GM10248 (cell line): ENCODE measurements at places on chromosomes 1 and 21.

DNA sequence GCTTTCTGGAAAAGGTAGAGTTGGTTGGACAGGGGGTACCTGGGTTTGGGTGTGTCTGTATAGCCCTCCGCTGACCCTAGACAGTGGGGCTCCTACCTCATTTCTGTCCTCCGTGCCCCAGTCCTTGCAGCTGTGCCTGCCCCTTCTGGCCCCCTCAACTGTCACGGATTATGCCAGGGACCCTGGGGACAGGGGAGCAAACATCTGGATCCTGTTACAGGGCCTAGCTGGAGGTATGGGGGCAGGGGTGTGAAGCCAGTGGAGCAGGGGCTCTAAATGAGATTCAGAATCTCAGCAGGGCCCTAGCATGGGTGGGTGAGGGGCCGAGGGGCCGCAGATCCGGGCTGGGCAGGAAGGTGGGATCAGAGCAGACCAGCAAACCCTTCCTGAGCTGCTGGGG lies 81.0 kb downstream of the TAS1R2 start:
- no peak for DNase-seq

DNA sequence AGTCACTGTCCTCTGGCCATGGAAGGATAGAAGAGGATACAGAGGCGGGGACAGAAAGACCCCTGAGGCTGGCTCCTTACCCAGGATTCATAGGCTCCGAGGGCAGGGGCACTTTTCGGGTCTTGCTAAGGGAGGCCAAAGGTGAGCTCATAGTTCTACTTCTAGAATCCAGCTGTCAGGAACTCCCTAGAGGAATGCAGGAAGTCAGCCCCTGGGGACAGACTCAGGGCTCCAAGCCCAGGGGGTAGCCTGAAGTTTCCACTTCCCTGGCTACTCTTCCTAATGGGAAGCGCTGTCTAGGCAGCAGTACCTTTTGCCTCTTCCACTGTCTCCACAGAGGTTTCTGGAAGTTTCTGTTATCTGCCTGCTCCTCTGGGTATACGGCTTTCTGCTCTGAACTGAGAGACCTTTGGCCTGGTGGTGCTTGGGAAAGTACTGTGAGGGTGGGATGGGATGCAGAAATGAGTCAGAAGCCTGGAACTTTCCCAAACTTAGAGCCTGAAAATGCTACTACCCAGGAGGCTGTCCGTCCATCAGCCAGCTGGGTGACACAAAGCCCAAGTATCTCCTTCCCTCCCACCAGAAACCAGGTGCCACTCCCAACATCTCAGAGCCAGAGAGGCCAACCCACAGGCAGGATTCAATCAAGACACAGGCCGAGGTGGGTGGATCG lies 3.6 kb downstream of the UBXN11 start:
- DNase-seq: no peak

DNA sequence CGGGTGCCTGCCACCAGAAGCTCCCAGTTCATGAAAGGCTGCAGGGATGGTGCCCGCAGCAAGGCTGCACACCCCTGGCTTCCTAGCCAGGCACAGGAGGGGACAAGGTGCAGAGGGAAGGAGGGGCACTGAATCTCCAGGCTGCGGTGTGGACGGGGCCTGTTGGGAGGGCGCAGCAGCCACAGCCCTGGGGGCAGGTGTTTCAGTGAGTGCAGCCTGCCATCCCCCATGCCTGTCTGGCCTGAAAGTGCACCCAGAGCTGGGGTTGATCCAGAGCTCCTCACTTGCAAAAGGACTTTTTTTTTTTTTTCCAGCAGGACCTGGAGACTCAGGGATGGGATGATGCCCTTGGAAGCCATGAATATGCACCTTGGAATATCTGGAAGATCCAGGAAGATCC lies 153.7 kb upstream of the C1orf174 start:
- no peak for DNase-seq

DNA sequence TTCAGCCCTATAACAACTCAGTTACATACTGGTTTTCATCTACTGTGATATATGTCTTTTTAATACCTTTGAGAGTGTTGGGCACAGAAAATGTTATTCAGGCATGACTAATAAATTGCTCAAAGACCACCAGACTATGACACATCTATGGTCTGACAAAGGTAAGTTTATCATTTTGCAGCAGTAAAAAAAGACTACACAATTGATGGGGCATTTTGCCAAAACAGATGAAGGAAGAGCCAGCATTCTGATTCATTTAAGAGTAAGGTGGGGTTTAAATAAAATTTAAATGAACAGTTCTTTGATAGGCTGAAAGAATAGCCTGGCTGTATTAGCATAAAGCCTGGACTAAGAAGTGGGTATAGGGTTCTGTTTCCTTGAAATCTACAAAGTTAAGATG lies 8.8 kb upstream of the RNPC3 start:
- no peak for DNase-seq

DNA sequence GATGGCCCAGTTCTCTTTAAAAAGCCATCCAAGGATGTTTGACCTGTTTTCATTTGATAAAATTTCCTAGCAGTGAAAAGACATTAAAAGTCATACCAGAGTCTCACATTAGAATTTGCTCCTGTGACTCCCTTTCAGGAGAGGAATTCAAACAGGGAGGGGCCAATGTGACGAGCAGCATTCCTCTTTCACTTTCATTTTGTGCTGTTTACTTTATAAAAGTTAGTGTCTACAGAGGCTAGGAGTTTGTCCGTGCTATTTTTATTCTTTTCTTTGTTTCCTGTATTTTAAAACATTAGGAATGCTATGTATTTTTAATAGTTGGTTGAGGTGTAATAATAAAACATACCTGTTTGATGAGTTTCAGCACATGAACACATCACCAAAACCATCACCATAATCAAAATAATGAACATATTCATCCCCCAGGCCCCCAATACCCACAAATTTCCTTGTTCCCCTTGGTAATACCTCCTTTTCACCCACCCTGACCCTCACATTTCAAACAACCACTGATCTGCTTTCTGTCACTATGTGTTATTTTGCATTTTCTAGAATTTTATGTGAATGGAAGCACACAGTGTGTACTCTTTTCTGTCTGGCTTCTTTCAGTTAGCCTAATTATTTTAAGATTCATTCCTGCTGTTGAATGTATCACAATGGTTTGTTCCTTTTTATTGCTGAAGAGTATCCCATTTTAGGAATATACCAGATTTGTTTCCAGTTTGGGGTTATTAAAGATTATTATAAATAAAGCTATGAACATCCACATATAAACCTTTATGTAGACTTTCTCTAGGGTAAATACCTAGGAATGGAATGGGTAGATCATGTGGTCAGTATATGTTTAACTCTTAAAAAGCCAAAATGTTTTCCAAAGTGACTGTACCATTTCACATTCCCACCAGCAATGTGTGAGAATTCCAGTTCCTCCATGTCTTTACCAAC lies 129.5 kb downstream of the TENT5C start:
- peak; percentile 42 for DNase-seq

DNA sequence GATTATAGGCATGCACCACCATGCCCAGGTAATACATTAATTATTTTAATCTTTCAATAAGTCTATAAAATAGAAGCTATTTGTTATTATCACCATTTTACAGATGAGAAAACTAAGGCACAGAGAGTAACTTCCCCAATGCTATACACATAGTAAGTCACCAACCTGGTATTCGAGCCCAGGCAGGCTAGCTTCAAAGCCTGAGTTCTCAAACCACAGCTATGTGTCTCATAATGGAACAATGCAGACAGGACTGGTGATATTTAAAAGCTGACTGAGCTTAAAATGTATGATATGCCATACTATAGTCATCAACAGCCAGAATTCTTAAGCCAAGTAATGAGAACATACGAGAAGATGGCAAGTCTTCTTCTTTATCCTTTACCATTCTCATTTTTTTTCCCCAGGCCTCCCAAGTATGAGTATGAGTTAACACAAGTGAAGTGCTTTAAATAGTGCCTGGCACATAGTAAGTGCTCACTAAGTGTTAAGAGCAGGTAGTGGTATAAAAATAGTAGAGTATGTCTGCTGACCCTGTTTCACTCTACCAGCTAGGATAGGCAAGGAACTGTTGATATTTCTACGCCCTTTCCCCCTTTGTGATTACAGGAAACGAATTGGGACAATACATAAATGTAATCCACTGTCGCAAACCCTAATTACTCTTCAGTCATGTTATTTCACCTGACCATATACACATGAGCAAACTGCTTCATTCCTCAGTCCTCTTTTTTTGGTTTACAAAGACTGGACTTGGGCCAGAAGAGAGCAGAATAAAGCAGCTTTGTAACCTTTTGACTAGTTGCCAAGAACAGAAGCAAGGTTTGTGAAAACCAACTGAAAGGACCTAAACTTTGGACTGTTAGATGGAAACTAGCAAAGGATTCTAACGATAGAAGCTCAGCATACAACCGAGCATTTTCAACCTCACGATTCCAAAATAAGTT lies 9.5 kb downstream of the EYA3 start:
- DNase-seq: no peak

DNA sequence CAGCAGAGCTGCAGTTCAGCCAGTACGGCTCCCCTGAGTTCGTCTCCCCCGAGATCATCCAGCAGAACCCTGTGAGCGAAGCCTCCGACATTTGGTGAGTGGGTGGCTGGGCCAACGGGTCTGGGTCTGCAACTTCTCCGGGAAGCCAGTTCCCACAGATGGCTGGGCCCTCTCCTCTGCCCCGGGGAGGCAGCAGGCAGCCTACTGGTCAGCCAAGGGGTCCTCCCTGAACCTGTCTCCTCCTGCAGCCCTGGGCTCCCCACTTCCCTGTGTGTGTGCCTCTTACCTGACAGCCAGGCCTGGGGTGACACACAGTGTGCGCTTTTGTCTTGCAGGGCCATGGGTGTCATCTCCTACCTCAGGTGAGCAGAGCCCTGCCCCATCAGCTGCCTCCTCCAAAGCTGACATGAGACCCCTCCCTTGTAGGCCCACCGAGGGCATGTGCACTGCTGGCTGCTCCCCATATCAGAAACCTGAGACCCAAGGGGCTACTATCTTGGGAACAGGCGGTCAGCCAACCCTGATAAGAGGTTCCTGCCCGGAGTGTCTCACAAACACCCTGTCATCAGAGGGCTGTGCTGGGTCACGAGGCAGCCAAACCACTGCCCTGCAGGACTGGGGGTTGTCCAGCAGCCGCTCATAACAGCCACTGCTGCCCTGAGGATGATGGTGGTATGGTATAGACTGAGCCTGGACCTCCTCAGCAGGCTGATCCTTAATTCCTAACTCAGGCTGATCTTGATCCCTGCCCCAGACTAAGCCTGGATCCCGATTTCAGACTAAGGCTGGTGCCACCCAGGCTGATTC lies 37.6 kb downstream of the TRIM11 start:
- DNase-seq: no peak

DNA sequence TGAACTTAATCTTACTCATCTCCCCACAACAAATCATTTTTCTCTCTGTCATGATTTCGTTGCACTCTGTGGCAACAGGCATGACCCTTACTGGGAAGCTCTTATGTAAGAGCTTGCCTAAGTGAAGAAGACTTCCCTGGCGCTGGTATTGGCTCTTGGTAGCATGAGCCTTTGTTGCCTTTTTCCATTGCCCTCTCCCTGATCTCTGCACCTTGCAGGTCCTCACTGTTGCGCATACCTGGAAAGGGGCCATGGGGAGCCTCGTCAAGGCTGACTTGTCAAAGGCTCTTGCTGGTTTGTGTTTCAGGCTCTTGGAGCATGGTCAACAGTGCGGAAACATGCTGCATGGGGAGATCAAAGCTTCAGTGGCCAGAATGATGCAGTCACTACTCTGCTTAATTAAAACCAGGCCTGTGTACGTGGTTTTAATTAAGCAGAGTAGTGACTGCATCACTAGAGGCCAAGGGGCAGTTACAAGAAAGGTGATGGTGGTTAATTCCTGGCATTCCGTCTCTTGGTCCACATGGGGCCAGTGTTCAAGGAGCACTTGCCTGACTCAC lies 141.3 kb downstream of the SPATA46 start:
- no peak for DNase-seq

DNA sequence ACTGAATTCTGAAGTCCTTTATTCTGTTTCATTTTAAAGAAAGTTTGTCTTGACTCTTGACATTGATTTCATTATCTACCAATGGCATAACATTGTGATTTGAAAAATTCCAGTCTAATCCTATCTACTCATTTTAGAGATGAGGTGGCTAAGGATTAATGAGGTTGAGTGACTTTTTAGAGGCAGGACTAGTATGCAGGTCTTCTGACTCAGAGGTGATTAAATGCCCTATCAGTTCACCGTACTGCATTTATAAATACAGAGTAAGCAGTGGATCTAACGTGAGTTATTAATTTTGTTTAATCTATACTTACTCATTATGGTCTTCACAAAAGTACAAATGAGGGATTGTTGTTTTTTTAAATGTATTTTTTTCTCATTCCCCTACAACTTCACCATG lies 277.6 kb downstream of the PTBP2 start:
- DNase-seq: no peak
